NCI-H2029 (cell line): ENCODE measurements at places on chromosomes 6 and 20.
A peak's percentile ranks its signal among the peaks of the same experiment; 100 is the strongest.

GRCh38 chr20:44656448-44656847, 4.9 kb upstream of the ADA start:
- DNase-seq, result no peak

- DNase-seq, result no peak
Measured at GRCh38 chr6:134105940-134106339, 53.5 kb upstream of the SLC2A12 start.

- no peak for DNase-seq
Measured at GRCh38 chr6:168209420-168209819, 110.2 kb downstream of the DACT2 start.

GRCh38 chr6:25735261-25735660, 19.3 kb upstream of the SLC17A4 start:
- no peak for DNase-seq

DNA sequence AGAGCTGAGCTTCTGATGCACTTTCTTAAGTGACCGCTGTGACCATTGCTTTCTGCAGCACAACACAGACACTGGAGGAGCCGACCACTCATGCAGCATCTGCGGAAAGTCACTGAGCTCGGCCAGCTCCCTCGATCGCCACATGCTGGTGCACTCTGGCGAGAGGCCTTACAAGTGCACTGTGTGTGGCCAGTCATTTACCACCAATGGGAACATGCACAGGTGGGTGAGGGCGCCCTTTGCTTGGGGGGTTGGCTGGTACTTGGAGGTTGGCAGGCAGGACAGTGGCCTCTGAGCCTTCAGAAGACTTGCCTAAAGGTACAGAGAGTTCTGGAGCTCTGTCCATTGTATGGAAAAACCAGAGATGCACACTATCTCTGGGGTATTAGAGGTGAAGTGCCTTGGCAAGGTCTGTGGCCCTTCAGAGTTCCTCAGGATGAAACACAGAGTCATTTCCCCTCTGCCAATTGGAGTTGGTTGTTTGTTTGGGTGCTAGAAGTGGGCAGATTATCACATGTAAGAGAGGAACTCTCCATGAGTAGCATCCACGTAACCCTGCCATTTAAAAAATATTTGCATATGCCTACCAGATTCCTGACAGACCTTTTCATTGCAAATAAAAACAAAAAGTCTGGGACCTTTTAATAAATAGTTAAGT, 81.5 kb downstream of the RREB1 start:
- peak; percentile 31 for DNase-seq

- no peak for DNase-seq
Measured at GRCh38 chr6:10720265-10720959, 2.5 kb upstream of the TMEM14C start.

DNA sequence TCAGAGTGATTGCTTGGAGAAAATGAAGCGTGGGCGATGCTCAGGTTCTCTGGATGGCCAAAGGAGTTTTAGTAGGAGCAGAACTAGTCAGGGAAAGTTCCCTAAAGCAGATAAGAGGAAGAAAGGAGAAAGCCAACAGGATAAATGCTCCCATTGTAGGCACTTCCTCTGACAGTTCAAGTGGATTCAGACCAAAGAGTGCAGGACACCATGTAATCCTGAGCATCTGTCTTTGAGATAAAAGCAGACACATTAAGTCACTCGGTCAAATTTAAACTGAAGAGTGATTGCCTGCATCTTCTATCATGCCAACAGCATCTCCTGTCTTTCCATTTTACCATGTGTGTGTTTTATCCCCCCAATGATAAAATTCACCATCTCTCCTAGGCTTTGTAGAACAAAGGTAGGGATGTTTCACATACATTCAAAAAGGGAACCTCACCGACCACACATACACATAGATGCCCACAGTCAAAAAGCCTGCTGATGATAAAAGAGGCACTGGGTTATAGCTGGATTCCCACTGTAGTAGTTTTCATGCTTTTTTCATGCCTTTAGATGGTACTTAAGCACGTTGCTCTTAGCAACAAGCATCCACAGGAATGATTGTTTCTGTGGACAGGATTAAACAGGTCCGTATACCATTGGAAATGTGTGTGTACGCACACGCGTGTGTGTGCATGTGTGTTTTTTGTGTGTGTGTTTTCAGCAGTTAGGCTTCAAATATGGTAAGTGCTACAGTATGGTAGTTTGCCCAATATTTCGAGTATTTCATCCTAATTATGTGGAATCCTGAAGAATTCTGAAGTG, 7.0 kb downstream of the GRIK2 start:
- no peak for DNase-seq

GRCh38 chr6:17656092-17656491, 50.6 kb downstream of the NUP153 start:
- peak; percentile 39 for DNase-seq

GRCh38 chr20:57280221-57280620, 13.8 kb upstream of the BMP7 start:
- DNase-seq, result no peak

DNA sequence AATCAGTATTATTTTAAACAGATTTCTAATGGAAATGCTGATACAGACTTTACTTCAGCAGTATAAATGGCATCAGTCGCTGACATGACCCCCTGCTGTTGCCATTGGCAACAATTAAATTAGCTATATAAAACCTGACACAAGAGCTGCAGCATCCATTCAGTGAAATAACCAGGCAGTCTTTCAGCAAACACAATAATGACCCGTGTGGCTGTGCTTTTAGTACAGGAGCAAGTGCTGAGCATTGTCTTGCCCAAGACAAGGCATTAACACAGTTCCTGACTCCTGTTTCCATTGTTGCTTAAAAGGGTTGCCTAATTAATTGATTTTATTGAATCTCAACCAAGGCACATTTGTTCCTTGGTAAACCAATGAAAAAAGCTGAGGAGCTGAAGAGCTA, 382.1 kb downstream of the HACE1 start:
- no peak for DNase-seq

DNA sequence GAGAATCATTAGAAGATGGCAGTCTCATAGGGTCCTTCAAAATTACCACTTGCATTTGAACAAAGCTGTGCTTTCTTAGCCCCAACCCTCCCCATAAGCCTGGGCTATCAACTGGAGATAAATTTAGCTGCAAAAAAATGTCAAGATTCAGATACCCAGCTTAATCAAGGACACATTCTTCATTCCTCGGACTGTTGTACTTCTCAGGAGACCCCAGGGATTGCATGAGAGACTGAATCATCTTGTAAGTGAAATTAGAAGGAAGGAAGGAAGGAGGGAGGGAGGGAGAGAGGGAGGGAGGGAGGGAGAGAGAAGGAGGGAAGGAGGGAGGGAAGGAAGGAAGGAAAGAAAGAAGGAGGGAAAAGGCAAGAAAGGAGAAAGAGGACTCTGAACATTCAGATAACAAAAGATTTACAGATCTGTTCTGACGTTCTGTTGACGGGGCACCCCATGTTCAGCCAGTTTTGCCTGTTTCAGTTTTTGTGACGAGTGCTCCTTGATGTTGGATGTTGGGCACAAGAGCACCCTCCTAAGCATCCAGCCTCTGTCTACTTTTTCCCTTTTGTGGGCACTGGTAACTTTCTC, 498.7 kb downstream of the PREX1 start:
- DNase-seq, result no peak

- no peak for DNase-seq
Measured at GRCh38 chr6:24836109-24836508, 37.4 kb upstream of the ARMH2 start.

DNA sequence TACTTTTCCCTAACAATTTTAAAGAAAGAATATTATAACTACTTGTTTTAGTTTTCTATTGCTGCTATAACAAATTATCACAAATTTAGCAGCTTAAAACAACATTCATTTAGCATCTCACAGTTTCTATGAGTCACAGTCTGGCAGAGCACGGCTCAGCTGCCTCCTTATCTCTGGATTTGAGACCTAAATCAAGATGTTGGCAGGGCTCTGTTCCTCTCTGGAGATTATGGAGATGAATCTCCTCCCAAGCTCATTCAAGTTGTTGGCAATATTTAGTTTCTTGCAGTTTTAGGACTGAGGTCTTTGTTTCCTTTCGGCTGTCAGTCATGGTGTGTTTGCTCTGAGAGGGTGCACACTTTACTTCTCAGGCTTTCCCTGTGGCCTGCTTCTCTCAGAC, 1065.8 kb upstream of the EYS start:
- DNase-seq, result no peak

- no peak for DNase-seq
Measured at GRCh38 chr6:160431226-160431625, 83.0 kb downstream of the SLC22A3 start.

DNA sequence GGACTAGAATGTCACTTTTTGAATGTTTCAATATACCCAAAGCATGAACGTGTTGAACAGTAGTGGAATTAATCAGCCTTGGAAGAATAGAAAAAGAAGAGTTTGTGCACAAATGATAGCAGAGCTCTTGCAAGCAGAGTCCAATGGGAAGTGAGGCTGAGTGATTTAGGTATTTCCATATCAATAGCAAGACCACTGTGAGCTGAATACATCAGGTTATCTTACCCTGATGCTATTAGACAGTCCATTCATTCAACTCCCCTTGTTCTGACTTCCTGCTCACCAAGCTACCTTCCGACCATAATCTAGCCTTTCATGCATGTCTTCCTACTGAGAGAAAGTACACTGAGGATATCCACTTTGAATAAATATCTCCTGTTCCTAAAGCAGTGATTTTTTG, 349.2 kb upstream of the RNF217 start:
- DNase-seq, result no peak

- no peak for DNase-seq
Measured at GRCh38 chr6:110613356-110613755, 136.9 kb upstream of the SLC22A16 start.

GRCh38 chr6:92753956-92754355, 665.4 kb downstream of the EPHA7 start:
- DNase-seq, result no peak

GRCh38 chr6:53916804-53917463, 122.1 kb downstream of the LRRC1 start:
- DNase-seq, result no peak

DNA sequence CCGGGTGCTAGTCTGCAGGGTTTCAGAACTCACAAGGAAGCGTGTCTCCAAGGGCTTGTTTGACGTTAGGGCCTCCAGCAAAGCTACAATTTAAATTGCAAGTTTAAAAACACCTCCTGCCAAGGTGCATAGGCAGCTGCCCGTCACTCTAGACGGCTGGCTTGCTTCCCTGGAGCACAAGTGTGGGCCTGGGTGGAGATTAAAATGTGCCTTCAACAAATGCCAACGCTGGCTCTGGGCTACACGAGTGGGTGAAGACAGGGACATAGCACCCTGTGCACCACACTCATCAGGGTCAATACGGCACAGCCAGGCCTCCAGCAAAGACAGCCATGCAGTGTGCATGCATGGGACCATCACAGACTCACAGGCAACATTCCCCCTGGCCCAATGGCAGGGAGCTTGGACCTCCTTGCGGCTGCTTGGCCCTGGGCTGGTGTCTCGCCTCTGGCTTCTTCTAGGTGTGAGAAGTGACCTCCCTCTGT, 48.4 kb upstream of the FRMD1 start:
- no peak for DNase-seq

DNA sequence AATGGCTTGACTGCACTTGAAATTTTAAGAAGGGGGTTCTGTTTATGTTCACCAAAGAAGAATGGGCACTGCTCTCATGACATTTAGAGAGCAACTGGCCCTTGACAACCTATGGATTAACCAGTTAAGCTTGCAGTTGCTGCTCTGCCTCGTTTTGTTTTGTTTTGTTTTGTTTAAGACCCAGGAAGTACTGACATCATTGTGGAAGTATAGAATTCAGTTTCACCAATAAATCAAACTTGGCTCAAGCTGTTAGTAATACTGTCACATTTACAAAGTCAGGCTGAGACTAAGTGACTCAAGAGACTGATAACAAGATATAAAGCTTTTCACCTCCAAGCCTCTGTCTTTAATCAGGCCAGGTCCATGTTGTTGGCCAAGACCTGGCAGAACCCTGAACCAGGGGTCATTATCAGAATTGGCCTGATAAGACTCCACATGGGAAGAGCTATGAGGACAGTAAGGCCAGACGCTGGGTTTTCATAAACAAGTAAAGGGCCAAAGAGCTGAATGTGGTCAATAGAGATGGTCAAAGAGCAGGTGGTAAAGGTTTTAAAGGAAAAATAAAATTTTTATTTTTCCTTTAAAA, 99.4 kb upstream of the VGLL2 start:
- DNase-seq, result no peak

GRCh38 chr6:166285233-166285632, 23.0 kb downstream of the PRR18 start:
- no peak for DNase-seq

- peak; percentile 67 for DNase-seq
Measured at GRCh38 chr6:28218312-28219248, 6.5 kb upstream of the ZSCAN9 start.

GRCh38 chr20:59145924-59146779, 17.5 kb upstream of the ZNF831 start:
- no peak for DNase-seq

GRCh38 chr20:5268449-5268848, 48.3 kb downstream of the PROKR2 start:
- no peak for DNase-seq

GRCh38 chr6:63813566-63814120, 178.0 kb downstream of the PHF3 start:
- DNase-seq, result no peak
